Activated CD4-positive, alpha-beta T cell treated with anti-CD3 and anti-CD28 coated beads for 36 hours (primary cell): ENCODE measurements at places on chromosomes 5 and 9.

GRCh38 chr5:132024789-132025402 lies 13.4 kb upstream of the ACSL6 start:
- DNase-seq, result no peak

- DNase-seq, result no peak
Observed at GRCh38 chr9:89374176-89374575, 55.9 kb downstream of the SECISBP2 start.

DNA sequence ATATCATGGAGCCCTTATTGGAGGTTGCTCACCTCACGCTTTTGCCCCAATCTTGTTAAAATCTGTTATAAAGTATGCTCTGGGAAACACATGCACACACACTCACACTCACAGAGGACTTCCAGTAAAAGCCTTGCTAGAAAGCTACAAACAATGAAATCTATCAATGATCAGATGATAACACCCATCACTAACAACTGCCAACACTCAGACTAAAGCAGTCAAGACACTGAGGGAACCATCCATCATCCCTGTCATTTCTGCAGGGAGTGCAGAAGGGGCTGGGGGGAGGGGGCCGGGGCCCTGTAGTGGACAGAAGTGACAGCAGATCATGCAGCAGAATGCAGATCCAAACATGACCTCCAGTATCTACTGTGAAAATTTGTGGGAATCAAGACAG lies 179.1 kb downstream of the AOPEP start:
- DNase-seq, result no peak

DNA sequence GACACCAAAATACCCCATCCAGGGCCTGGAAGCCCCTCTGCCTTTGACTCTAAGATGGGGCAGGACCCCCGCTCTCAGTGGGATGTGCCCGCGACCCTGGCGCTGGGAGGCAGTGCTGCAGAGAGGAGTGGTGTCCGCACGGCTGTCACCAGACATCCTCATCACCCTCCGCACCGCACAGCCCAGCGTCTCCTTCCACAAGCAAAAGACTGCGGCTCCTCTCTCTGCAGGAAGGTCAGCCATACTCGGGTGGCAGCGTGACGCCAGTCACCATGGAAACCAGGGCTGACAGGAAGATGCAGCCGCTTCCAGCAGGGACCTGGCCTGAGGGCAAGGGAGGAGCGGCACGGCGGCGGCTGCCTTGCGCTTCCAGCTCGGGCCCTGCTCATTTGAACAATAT lies 17.1 kb upstream of the SLC6A3 start:
- no peak for DNase-seq

- no peak for DNase-seq
Observed at GRCh38 chr5:57429513-57430120, 53.0 kb downstream of the ACTBL2 start.

DNA sequence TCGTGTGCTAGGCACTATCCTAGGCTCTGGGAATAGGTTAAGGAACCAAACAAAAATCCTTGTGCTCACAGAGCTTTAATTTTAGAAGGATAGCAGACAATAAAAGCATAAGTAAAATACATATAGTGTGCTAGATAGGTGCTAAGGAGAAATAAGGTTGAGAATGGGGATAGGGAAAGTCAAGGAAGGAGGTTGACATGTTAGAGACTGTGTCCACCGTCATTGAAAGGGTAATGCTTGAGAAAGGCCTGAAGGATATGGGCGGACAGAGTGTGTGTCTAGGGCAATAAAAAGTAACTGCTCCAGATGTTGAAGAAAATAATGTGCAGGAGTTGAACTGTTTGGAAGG lies 482 bp upstream of the TDRD7 start:
- no peak for DNase-seq

DNA sequence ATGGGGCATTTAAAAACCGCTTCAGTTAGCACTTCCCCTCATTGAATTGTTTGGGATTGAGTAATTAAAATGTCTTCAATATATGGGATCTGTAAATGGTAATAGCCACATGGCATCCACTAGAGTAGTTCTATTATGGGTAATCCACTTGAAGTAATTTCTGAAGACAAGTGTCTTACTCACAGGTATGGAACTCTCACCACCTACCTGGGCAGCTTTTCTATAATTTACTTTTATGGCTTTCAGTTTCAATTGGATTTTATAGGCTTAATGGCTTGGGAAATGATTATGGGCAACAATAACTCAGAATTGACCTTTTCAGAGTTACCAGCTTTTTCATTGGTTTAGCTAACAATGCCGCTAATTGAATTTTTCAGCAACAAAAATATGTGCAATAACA lies 597.9 kb downstream of the PTPRD start:
- DNase-seq, result no peak

GRCh38 chr5:44365345-44365744 lies 23.9 kb downstream of the FGF10 start:
- DNase-seq, result no peak

DNA sequence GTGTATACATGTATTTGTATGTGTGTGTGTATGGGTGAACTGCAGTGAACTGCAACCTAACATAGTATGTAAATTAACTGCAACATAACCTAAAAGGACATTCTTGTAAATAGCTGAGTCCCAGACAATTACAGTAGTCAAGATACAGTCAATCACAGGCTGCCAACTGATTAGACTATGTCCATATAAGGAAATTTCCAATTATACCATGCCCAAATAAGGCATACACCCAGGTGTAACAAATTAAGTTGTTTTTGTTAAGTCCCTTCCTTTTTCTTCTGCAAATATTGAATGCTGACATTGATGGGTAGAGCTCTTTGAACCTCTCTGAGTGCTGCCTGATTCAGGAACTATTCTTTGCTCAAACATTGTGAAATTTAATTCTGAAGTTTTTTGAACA lies 594.6 kb upstream of the FAM174A start:
- DNase-seq, result no peak

GRCh38 chr5:32131604-32132003 lies 42.5 kb downstream of the GOLPH3 start:
- no peak for DNase-seq

DNA sequence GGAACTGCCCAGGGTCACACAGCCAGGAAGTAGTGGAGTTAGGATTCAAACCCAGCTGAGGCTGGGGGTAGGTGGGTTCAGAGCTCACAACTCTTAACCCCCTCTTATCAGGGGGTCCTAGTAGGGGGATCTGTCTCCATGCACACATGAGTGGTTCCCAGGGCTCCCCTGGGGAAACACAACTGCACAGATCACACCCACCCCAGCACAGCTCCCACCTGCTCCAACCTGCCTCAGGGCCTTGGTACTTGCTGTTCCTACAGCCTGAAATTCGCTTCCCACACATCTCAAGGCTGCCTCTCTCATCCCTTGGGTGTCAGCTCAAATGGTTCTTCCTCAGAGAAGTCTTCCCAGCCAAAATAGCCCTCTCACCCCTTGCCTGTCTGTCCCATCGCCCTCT lies 4.8 kb downstream of the SNCB start:
- no peak for DNase-seq

DNA sequence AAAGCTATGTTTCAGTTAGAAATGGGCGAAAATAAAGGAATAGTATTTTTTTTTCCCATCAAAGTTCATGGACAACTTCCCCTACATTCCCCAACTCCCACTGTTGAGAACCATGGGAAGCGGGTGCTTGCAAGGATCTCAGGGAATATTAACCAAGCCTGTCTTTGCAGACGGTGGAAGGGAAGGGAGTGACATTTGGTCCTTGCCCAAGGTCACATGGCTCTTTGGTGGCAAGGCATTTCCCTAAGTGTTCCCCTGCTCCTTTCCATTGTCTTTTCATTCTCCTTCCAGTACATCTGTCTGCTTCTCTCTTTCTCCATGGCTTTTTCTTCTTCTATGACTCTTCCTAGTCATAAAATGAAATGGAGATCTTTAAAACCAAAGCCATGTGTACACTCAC lies 19.0 kb downstream of the C9orf57 start:
- DNase-seq, result no peak

DNA sequence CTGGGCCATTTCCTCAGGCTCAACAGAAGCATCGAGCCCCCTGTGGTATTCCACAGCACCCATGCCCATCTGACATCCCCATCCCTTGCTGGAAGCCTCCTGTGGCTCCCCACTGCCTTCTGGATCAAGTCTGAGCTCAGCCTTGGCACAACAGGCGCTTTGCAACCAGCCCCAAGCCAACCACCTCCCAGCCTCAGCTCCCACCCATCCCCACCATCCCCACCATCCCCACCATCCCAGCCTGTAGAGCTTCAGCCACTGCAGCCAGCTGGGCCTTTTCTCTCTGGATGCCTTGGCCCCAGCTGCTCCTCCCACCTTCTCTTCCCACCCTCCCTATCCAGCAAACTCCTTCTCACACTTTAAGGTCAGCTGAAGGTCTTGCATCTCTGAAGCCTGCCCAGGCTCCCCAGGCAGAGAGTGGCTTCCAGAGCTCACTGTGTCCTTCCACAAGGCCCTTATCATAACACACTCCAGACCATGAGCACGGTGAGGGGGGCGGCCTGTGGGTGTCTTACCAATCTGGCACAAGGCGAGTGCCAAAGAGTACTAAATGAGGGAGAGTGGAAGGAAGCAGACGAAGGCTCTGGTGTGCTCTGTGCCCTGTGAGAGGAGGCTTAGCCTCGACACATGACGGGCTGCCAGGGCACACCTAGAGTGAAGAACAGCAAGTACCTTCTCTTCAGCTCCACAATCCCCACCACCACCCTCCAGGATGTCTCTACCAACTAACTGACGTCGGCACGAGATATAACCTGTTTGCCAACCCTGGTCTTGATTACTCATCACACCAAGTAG lies 6.5 kb downstream of the HIGD2A start:
- DNase-seq, result no peak

DNA sequence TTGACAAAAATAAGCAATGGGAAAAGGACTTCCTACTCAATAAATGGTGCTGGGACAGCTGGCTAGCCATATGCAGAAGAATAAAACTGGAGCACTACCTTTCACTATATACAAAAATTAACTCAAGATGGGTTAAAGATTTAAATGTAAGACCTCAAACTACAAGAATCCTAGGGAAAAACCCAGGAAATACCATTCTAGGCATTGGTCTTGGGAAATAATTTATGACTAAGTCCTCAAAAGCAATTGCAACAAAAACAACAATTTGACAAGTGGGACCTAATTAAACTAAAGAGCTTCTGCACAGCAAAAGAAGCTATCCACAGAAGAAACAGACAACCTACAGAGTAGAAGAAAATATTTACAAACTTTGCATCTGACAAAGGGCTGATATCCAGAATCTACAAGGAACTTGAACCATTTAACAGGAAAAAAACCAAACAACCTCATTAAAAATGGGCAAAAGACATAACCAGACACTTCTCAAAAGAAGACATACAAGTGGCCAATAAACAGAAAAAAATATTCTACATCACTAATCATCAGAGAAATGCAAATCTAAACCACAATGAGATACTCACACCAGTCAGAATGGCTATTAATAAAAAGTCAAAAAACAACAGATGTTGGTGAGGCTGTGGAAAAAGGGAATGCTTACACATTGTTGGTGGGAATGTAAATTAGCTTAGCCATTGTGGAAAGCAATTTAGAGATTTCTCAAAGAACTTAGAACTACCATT lies 75.2 kb upstream of the CPEB4 start:
- no peak for DNase-seq

- DNase-seq, result no peak
Observed at GRCh38 chr5:149584121-149584520, 2.8 kb downstream of the ARHGEF37 start.

DNA sequence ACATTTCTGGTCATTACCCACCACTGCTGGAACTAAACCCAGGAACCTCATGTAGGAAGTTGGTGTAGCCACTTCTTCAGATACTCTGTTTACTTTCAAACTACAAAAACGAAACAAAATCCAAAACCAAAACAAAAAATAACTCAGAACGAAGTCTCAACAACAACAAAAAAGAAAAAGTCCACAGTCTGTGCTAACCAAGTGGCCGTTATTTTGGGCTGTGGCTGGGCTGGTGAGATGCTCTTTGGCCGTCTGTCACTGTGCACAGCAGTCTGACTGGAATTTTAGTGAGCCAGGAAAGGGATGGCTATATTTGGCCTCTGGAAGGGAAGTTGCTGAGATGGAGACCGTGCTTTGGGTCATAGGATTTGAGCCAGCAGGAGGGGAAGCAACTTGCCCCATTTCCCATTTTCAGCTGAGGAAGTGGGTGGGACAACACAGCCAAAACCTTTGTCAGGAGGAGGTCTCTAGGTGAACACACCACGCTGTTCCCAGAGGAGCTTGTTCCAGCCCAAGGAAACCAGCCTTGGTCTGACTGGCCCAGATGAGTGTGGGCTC lies 334.1 kb downstream of the ZSWIM6 start:
- DNase-seq, result no peak

GRCh38 chr5:73263001-73263710 lies 90.2 kb downstream of the TMEM174 start:
- no peak for DNase-seq

- DNase-seq, result peak; percentile 33
Observed at GRCh38 chr5:93570294-93571113, 10.5 kb downstream of the NR2F1-AS1 start.

DNA sequence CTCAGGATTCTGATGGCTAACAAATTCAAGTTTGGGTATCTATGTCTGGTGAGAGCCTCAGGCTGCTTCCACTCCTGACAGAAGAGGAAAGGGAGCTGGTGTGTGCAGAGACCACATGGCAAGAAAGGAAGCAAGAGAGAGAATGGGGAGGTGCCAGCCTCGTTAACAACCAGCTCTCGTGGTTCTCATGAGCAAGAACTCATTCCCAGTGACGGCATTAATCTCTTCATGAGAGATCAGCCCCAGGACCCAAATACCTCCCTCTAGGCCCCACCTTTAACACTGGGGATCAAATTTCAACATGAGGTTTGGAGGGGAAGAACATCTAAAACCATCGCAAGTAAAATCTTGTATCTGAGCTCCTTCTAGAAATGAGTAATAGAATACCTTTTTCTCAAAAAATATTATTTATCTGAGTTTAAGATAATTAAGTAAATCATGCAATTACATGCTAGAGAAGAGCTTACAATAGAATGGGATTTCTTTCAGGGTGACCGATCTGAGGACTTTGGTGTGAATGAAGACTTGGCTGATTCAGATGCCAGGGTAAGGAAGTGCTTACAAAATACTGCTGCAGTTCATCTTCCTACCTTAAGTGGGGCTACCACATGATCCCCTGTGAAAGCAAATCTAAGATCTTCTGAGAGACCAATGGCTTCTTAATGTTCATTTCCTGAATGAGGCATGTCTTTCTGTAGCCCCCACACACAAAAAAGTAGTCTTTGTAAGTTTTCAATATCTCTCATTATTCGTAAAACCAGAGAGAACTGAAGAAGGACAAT lies 11.5 kb downstream of the ANXA1 start:
- no peak for DNase-seq

GRCh38 chr9:12889402-12890106 lies 114.7 kb downstream of the LURAP1L start:
- no peak for DNase-seq

DNA sequence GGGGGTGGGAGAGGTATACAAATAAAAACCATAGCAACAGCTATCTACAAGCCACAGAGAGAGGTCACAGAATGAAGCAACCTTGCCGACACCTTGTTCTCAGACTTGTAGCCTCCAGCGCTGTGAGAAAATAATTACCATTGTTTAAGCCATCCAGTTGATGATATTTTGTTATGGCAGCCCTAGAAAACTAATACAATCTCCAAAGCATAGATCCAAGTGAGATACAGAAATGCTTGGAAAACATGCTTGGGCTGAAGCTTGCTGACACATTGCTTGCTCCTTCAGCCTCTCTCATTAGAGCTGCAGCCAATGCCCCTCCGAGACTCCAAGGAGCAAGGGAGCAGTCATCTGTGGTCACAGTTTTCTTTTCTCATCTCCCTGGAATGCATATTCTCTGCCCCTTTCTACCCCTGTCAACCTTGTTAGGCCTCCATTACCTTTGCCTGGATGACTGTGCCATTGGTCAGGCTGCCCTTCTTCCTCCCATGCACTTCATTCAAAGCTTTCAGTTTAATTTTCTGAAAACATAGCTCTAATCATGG lies 401.4 kb upstream of the KLF4 start:
- DNase-seq, result no peak
